ENCODE measurements at places on chromosomes 11 and 22. TPM values are rescaled to one million over a fixed set of nuclear protein-coding genes. Genes with fewer than 3 reads are reported as not detected.

ALDH3B2 gene
- total RNA-seq: not detected

FLRT1 gene
- 0.09 TPM for total RNA-seq

PGGHG gene
- total RNA-seq: 9.8 TPM

TECTA gene
- 0.13 TPM for total RNA-seq

Data from A549 treated with CpdA at 1 μM for 4 hours (cell line).